Right lobe of liver (tissue), 6 donors: ENCODE measurements at places on chromosomes 6 and 20.
A peak's percentile ranks its signal among the peaks of the same experiment; 100 is the strongest.

DNA sequence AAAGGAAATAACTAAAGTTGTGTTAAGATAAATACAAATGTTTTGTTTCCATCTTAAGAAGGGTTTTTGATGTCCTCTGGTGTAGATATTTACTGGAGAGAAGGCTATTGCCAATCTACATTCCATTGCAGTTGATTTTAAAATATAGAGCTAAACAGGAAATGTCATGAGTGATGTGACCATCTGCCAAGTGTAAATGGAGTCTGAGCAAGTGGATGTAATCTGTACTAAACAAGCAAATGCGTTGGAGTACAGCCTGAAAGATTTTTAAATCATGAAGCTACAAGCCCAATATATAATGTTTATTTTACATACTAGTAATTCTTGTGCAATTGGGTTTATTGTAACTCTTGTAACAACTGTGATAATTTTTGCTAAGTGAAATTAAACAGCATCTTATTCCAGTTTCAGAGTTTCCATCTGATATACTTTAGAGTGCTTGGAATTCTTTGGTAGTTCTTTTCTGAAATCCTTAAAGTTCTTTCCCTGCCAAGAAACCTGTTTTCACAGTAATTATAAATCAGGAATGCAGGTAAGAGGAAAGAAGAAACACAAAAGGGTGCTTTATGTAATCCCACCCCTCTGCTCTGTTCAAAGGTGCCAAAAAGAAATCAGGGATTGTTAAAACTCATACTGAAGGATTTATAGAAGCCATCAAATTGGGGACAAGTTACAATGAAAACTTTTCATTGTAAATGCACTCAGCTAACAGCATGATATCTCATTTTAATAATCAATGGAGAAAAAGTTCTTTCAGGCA is 47.2 kb upstream of the FLRT3 start:
- DNase-seq, result no peak

- peak; percentile 50 for DNase-seq
Measured at GRCh38 chr6:2790588-2791449, 25.6 kb downstream of the WRNIP1 start.

DNA sequence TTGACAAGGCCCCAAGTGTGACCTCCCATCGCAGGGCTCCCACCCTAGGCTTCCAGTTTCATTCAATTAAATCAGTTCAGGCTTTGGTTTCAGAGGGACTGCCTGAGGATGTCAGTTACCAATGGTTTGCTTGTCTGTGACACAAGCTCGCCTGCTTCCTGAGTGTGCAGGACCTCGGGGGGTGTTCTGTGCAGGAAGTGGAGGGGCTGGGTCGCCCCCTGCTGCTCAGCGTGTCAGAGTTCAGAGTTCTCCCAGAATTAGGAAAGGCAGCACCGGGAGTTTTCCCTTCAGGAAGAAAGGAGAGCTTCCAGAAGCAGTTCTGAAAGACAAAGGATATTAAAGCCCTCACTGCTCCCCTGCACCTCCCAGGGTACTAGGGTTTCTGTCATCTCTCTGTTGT is 50.8 kb upstream of the TGM3 start:
- DNase-seq, result no peak

- DNase-seq, result no peak
Measured at GRCh38 chr20:8231038-8231437, 99.0 kb downstream of the PLCB1 start.

- DNase-seq, result no peak
Measured at GRCh38 chr20:32702706-32703425, 29.1 kb upstream of the C20orf203 start.

DNA sequence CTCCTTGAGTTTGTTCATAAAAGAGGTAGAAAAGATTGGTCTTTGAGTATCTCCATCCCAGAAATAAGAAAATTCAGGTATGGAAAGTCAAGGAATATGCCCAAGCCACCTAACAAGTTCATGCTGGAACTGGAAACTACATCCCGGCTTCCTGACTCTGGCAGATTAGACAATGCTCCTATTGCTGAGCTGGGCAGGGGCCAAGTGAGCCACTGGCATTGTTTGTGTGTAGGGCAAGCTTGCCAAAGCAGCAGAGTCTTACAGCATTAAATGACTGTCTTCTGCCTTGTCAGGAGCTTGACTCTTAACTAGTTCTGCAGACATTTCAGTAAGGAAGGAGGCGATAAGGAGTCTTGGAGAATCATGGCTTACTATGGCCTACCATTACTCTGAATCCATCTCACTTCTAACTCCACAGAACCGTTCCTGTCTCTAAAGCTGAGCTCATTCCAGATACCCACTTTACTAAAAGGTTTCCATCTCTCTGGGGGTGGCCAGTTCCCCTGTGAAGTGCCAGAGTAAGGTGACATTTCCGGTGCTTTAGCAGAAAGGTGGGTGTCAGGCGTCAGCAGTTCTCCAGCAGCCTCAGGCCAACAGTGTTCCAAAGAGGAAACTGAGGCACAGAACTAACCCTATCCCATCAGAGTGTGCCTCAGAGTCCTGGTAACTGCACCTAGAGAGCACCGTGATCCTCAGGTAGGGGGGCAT is 30.1 kb downstream of the PRDM1 start:
- DNase-seq, result no peak

- no peak for DNase-seq
Measured at GRCh38 chr6:137816133-137816579, 50.9 kb upstream of the TNFAIP3 start.

DNA sequence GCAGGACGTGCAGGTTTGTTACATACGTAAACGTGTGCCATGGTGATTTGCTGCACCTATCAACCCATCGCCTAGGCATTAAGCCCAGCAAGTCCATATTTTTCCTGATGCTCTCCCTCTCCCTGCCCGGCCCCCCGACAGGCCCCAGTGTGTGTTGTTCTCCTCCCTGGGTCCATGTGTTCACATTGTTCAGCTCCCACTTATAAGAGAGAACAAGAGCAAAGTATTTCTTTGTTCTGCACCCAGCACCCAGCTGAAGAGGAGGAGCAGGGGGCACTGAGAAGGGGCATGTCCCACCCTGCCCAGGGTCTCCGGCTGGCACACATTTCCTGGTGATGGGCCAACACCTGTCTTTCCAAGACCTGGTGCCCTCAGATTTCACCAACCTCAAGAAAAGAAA is 251.1 kb upstream of the ARID1B start:
- DNase-seq, result no peak

- no peak for DNase-seq
Measured at GRCh38 chr20:4455301-4455701, 266.4 kb upstream of the PRND start.

GRCh38 chr20:58837717-58838116 is 13.0 kb downstream of the GNAS-AS1 start:
- no peak for DNase-seq

DNA sequence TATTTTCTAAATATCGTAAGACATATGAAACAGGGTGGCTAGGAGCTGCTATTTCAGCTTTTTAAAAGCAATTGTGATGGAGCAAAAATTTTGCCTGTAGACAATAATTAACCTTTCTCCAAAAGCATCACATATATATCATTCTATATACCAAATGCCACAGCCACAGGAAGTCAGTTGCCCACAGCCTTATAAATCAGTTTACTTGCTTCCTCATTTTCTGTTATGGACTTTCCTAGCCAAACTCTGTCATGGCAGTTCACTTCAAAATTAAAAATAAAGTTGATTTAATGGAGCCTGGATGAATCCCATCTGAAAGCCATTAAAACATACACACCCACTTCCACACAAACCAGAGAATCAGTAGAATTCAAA is 93.4 kb upstream of the NHSL1 start:
- DNase-seq, result no peak

- no peak for DNase-seq
Measured at GRCh38 chr6:227074-227782, 65.1 kb upstream of the DUSP22 start.

DNA sequence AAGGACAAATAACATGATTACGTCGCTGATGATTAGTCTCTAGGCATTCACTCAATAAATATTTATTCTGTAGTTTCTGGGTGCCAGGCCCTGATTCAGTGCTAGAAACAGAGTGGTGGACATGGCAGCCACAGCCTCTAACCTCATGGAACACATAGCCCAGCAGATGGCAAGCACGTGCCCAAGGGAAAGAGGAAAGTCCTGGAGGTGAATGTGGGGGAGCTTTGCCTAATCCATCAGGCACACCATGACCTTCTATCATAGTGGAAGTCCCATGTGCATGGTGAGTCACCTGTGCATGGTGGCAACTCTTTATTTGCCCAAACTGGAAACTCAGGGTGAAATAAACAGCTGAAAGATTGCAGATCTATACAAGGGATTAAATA is 143.0 kb upstream of the TNFAIP3 start:
- peak; percentile 61 for DNase-seq

GRCh38 chr20:8602389-8603116 is 466.3 kb upstream of the PLCB4 start:
- no peak for DNase-seq

DNA sequence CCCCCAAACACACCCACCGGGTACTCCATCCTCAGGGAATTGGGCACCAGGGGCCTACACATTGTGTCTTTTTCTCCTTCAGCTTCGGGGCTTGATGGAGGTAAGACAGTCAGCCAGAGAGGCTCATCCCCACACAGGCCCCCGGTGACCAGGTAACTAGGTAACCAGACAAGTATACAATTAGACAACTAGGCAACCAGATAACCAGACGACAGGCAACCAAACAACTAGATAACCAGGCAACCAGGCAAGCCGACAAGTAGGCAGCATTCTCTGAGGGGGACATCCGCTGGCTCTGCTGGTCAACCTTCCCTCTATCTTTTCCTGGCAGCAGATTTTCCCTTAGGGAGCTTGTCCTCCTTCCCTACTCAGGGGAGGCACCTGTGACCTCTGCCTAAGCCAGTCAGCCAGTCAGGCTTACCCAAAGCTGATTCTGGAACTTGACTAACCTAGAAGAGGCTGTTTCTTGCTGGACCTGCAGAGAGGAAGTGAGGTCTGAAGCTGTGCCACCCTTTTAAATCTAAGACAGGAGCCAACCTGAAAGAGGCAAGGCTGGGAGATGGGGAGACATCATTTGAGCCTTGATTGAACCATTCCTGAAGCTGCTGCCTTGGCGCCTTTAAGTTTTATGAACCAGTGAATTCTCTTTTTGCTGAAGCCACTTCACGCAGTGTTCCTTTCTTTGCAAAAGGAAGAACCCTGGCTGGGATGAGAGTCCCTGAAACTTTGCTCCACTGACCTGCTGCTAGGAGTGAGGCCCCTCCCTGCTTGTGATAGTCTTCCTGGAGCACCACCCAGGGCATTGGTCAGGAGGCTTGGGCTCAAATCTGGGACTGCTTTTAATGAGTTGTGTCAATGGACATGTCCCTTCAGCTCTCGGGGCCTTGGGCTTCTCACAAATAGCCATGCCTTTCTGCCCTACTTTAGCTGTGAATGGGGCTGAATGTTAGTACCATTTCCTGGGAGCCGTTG is 96.4 kb upstream of the RNF24 start:
- no peak for DNase-seq
